ENCODE measurements at places on chromosomes 2 and 18. TPM values are rescaled to one million over a fixed set of nuclear protein-coding genes. Genes with fewer than 3 reads are reported as not detected.

GRCh38 chr2:134245340-134245984 lies 8.4 kb upstream of the MGAT5 start:
- no peak for DNase-seq

GRCh38 chr18:21700528-21701075 lies 4.0 kb downstream of the ABHD3 start:
- DNase-seq = no peak

DNA sequence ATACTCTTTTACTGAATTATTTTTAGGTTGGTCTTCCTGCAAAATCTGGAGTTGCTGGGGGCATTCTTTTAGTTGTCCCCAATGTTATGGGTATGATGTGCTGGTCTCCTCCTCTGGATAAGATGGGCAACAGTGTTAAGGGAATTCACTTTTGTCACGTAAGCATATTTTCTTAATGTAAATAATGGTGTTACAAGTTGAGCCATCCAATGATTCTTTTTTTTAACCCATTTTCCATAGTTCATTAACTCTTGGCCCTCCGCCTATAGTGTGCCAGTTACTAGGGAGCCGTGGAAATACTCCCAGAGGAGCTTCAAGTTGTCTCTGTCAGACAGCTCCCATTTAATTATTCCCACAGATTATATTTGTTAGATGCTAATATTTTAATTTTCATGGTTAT lies 49.8 kb downstream of the GLS start:
- DNase-seq = no peak

Gene GATA6
- polyA plus RNA-seq = 0.91 TPM

Gene RAB6D
- polyA plus RNA-seq = 1.2 TPM

- no peak for DNase-seq
Observed at GRCh38 chr2:108918156-108918874, 70.7 kb downstream of the EDAR start.

GRCh38 chr18:79598633-79599175 lies 80.9 kb upstream of the CTDP1 start:
- DNase-seq = no peak

Gene ERICH2
- 0.24 TPM for polyA plus RNA-seq

DNA sequence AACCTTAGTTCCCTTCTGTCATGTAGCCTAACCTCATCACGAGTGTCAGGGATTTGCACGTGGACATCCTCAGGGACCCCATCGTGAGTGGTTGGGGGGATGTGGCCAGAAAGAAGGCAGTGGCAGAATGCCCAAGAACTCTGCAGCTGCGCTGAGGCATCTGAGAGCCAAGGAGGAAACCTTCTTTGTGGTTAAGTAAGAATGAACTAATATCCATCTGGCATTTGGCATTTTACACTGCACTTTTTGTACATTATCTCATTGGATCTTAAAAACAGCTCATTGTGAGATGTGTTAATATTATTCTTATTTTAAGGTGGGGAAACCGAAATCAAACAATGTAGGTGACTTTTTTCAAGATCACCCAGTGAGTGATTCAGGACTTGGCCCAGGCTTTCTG lies 32.6 kb upstream of the APCDD1 start:
- no peak for DNase-seq

Gene HS6ST1
- polyA plus RNA-seq = 25.5 TPM

- no peak for DNase-seq
Observed at GRCh38 chr2:98379311-98380202, 33.3 kb downstream of the CNGA3 start.

DNA sequence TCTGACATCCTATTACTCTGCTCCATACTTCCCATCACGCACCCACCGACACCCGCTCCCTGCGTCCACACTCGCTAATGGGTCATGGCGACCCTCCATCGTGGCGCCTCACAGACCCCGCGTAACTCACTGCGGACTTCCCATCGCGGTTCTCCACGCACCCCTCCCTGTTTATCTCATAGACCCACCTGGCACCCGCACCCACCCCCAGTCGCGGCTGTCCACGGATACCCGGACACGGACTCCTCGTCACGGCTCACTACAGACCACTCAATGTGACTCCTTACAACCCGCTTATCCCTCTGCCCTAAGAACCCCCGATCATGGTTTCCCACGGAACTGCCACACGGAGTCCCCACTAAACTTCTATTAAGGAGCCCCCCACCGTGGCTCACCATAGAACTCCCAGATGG lies 458 bp downstream of the CXXC1 start:
- DNase-seq = no peak

GRCh38 chr2:232273903-232274643 lies 104.5 kb upstream of the ALPP start:
- no peak for DNase-seq

GRCh38 chr2:105081006-105081601 lies 43.2 kb downstream of the MRPS9 start:
- DNase-seq = no peak

- no peak for DNase-seq
Observed at GRCh38 chr18:73741946-73742345, 405.7 kb downstream of the FBXO15 start.
